Stimulated activated CD4-positive, alpha-beta T cell treated with anti-CD3 and anti-CD28 coated beads, Interleukin-2, amount 100 ng/mL, for 24 hours (primary cell): ENCODE measurements at places on chromosomes 5 and 9.

- DNase-seq = no peak
Observed at GRCh38 chr5:83343299-83343698, 128.2 kb upstream of the VCAN start.

DNA sequence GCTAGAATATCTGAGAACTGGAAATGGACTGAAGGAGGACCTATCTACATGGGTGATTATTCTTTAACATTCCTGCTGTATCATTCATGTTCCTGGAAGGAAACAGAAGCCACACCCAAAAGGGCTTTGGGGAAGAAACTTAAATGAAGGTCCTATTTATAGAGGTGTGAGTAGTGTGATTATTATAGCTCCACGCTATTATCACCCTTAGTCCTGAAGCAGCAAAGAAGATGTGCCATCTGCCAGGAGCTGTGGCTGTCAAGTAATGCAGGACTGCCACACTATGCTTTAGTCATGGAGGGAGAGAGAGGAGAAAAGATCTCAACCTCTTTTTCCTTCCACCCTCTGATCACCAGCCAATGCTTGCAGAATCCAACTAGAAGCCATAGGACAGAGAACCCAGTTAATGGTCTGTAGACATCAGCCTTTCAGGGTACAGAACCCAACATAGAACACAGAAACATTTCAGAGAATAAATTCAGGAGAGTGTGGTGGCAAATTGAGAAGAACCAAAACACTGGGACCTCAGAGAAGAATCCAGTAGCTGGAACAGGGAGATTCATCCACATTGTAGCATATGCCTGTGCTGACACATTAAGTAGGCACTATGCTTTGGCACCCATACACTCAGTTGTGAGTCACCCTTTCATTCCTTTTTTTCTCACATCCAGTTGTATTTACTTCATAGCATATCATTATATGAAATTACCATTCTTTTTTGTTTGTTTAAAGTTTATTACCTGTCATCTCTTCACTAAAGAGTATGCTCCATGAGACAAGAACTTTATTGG, 21.0 kb upstream of the RNF180 start:
- no peak for DNase-seq

- no peak for DNase-seq
Observed at GRCh38 chr5:131423056-131423455, 159.2 kb downstream of the CDC42SE2 start.

DNA sequence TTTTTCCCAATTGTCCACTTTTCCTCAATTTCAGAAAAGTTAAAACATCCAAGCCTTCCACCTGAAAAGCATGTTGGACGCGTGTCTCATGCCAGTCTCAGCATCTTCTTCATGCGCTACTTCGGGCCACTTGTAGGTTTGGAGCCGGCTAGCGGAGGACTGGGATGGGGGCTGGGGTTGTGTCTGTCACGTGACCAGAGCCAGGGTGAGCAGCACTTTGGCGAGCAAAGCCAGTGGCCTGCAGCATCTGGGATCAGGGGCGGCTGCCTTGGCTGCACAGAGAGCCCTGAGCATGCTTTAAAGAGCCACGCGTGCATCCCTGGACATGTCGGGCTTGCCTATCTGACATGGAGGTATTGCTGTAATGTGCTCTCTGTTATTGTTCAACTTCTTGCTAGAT, 41.2 kb downstream of the SLC6A3 start:
- no peak for DNase-seq

DNA sequence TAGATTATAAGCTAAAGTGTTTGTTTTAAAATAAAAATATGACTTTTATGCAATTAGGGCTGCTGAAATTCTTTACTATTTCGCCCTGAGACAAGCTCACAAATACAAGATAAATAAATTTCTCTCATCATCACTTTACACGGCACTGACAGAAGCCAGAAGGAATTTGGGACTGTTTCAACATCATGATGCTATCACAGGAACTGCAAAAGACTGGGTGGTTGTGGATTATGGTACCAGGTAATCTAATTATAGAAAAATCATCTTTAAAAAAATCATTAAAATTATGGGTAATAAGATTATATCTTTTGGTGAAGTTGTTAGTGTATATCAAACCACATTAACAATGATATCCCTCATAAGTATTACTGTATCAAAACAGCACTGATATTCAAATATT, 95.0 kb downstream of the MAN2A1 start:
- no peak for DNase-seq

DNA sequence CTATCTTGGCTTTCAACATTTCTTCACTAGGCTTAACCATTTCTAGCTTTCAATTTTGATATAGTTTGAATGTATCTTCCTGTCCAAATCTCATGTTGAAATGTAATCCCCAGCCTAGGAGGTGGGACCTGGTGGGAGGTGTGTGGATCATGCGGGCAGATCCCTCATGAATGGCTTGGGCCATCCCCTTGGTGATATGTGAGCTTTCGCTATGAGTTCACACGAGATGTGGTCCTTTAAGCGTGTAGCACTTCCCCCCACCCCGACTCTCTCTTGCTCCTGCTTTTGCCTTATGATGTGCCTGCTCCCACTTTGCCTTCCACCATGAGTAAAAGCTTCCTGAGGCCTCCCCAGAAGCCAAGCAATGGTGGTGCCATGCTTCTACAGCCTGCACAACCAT, 40.6 kb downstream of the PHAX start:
- DNase-seq = no peak

DNA sequence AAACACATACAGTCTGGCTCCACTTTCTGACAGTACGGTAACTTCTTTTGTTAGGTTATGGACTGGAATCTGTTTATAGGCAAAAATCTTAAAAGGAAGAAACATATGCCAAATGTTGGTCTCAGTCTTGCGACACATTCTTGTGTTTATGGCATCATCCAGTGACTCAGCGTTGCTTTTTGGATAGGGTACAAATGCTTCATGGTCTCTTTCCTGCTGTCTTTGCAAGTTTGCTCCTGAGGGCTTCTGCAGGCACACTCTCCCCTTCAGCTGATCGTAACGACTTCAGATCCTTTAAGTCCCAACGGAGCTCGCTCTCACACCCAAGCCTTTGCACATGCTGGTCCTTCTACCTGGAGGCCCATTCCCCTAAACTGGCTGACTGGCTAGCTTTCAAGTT, 23.6 kb upstream of the TNFSF8 start:
- no peak for DNase-seq

DNA sequence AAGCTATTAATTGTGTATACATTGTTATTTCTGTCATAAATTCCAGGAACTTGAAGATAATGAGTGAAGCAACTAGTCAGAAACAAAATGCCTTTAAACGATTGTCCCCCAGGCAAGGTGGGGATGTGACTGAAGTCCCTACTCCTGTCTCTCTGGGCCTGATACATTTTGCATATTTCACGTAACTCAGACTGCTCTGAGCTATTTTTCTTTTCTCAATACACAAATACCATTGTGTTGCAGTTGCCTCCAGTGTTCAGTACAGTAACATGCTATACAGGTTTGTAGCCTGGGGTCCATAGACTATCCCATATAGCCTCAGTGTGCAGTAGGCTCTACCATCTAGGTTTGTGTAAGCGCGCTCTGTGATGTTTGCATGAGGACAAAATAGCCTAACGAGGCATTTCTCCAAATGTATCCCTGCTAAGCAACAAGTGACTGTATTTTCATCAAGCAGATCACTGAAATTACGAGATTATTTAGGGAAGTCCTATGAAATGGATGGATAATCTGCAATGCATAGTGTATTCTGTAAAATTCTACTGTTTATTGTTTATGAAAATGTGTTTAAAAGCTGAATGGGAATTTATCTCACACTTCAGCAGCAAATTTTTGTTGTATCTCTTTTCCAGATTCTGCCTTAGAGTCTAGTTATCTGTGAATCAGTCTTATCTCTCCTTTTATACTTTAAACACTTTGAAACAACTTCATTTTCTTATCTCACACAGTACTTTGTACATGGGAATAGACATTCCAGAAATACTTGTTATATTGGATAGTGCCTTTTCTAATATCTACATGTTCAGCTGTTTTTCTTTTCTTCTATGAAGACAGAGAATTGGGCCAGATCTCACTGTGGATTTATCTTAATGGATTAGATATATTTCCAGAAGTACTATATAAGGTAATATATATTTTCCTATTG, 150.5 kb downstream of the CD180 start:
- no peak for DNase-seq

- DNase-seq = no peak
Observed at GRCh38 chr9:131234799-131235479, 41.4 kb downstream of the FAM78A start.

- DNase-seq = peak; percentile 59
Observed at GRCh38 chr5:57298985-57299491, 125.2 kb downstream of the GPBP1 start.

DNA sequence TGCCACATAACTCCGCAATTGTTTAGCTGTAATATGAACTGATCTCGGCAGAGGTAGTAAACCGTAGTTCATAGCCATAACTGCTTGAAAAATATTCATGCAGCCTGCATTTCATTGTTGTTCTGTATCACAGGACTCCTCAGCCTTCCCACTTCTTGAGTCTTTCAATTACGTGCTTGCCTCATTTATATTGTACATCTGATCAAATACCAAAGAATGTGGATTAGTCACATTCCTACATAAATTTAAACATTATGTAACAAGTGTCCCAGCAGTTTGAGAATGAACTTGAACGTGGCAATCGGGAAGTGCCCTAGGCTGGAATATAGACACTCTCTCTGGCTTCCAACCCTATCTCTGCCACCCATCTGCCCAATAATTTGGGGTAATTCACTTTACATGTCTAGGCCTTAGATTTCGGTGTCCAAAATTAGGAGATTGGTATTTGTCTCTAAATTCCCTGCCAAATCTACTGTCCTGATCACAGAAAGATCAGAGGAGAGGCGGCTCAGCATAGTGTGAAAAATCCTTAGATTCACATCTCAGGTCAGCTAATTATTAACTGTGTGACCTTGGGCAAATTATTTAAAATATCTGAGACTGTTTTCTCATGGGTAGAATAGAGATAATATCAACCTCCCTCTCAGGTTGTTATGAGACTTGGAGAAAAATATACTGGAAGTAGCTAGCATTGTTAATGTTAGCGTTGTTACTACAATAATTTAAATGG, 215.1 kb upstream of the RFX3 start:
- DNase-seq = no peak
